Psoas muscle (tissue), 8 donors: ENCODE measurements at places on chromosomes 5 and 9. TPM values are rescaled to one million over a fixed set of nuclear protein-coding genes. Genes with fewer than 3 reads are reported as not detected.

GLRA1 gene
- not detected for polyA plus RNA-seq

C9 gene
- polyA plus RNA-seq, result not detected

PRDM9 gene
- polyA plus RNA-seq, result not detected

OTULINL gene
- polyA plus RNA-seq, result 0.52 TPM

SPINK6 gene
- not detected for polyA plus RNA-seq

HDHD3 gene
- polyA plus RNA-seq, result 14.9 TPM

CDC20B gene
- polyA plus RNA-seq, result not detected

PTGES gene
- 0.40 TPM for polyA plus RNA-seq

RNF44 gene
- 10.1 TPM for polyA plus RNA-seq

ZNF483 gene
- not detected for polyA plus RNA-seq

SPATA31E1 gene
- polyA plus RNA-seq, result not detected

SOHLH1 gene
- polyA plus RNA-seq, result not detected

ACTBL2 gene
- not detected for polyA plus RNA-seq

SLC22A4 gene
- polyA plus RNA-seq, result 5.6 TPM

HCN1 gene
- polyA plus RNA-seq, result 0.31 TPM

ARHGEF28 gene
- 1.00 TPM for polyA plus RNA-seq

PCDHA12 gene
- 0.01 TPM for polyA plus RNA-seq

MYORG gene
- 38.6 TPM for polyA plus RNA-seq

SUSD3 gene
- polyA plus RNA-seq, result 0.65 TPM

PCDHA9 gene
- 0.01 TPM for polyA plus RNA-seq

SLC6A19 gene
- polyA plus RNA-seq, result 0.08 TPM

CAVIN4 gene
- polyA plus RNA-seq, result 3.5 TPM

NKD2 gene
- polyA plus RNA-seq, result 0.08 TPM

PLEKHG4B gene
- not detected for polyA plus RNA-seq

THOC3 gene
- polyA plus RNA-seq, result 15.0 TPM

LCN1 gene
- not detected for polyA plus RNA-seq

SAXO1 gene
- not detected for polyA plus RNA-seq

JAKMIP2 gene
- 0.01 TPM for polyA plus RNA-seq

NRARP gene
- polyA plus RNA-seq, result 0.91 TPM

OGN gene
- polyA plus RNA-seq, result 0.65 TPM

IL7R gene
- 0.25 TPM for polyA plus RNA-seq

ARL10 gene
- polyA plus RNA-seq, result 5.3 TPM

APBB3 gene
- 7.6 TPM for polyA plus RNA-seq

ZNF300 gene
- 0.55 TPM for polyA plus RNA-seq

F2RL2 gene
- polyA plus RNA-seq, result not detected

EXD3 gene
- polyA plus RNA-seq, result 9.9 TPM

TOR1B gene
- polyA plus RNA-seq, result 13.0 TPM

MARCHF11 gene
- not detected for polyA plus RNA-seq

ELL2 gene
- polyA plus RNA-seq, result 39.6 TPM

SLC34A3 gene
- not detected for polyA plus RNA-seq
